ENCODE measurements at places on chromosomes 6 and 20.
A peak's percentile ranks its signal among the peaks of the same experiment; 100 is the strongest.

GRCh38 chr6:3218266-3218665, 9.2 kb downstream of the TUBB2B start:
- no peak for DNase-seq

DNA sequence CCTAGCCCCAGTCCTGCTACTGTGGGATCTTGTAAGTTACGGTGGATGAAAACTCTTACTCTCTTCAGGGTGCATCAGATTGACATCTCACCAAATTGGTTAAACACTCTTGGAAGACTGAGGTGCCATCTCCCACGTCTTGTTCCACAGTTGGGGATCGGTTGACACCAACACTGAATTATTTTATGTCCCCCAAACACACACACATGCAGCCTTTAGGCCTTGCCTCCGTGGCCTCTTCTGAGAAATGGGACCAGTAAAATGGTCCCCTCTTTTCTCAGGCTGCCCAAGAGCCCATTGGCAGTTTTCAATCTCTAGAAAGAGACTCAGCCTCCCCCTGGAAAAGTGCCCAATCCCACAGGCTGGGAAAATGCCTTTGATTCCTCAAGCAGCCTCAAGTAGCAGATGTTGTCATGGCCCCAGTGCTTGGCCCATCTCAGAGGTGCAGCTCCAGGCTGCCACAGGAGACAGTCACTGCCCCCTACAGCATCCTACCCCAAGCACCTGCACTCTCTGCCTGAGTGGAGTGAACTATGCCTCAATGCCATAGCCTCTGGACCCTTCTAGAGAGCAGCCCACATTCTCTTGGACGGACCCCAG, 163.9 kb downstream of the ANKRD60 start:
- no peak for DNase-seq

- no peak for DNase-seq
These were observed 10.3 kb upstream of the RNF24 start for GRCh38 chr20:4025679-4026078.

DNA sequence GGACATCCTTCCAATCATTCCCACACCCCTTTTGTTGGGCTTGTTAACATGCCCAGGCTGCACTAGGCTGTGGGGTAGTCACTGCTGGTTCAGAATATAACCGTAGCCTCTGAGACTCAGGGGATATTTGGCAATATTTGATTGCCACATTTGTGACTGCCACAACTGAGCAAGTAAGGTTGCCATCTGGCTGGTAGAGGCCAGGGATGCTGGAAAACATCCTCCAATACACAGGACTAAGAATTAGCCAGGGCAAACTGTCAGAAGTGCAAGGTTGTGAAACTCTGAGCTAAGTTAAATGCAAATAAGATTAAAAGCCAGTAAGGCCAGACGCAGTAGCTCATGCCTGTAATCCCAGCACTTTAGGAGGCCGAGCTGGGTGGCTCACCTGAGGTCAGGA, 112.0 kb downstream of the ZMYND8 start:
- no peak for DNase-seq

DNA sequence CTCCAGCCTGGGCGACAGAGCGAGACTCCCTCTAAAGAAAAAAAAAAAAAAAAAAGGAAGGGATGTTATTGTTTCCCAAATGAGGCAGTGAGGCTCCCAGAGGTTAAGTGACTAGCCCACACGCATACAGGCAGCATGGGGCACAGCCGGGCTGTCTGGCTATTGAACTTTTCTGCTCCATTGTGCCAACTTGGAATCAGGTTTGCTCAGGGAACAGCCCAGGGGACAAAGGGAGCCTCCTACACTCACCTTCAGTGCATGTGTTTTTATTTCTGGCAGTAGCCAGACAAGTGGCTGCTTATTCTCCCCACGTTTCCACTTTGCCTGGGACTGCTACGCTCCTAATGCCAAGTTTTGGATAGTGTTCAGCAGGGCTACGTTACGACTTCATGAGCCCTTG, 10.7 kb downstream of the ETV7 start:
- DNase-seq = no peak

DNA sequence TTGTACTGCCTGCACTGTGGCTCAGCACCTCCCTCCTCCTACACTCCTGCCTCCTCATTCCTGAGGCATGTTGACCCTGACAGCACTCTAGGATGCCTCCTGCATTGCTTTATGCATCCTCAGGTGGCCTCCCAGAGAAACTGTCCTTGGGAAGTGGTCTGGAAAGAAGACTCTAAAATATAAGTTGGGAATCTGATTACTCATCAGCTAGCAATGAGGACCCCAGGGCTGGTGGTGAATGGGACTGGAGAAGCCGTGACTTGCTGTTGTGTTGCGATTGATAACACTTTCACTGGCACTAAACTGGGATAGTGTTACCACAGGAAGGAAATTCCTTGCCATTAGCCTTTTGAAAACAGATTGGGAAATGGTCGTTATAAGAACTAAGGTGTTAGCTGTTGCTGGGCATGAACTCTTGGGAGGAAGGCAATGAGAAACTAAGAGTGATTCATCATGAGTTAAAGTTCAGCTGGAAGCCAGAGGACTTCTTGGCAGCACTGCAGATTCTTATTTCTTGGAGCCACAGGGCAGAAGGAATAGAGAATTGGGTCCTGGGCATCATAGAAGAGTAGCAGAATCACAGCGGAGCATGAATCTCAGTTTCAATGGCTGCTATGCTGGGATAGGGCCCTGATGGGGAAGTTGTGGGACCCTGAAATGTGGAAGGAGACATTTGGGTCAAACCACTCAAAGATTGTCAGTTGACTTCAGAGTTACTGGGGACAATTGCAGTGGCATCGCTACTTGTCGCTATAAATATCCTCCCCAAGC, 10.1 kb upstream of the SIRPD start:
- no peak for DNase-seq

- no peak for DNase-seq
These were observed 6.6 kb upstream of the SAMHD1 start for GRCh38 chr20:36957875-36958667.

DNA sequence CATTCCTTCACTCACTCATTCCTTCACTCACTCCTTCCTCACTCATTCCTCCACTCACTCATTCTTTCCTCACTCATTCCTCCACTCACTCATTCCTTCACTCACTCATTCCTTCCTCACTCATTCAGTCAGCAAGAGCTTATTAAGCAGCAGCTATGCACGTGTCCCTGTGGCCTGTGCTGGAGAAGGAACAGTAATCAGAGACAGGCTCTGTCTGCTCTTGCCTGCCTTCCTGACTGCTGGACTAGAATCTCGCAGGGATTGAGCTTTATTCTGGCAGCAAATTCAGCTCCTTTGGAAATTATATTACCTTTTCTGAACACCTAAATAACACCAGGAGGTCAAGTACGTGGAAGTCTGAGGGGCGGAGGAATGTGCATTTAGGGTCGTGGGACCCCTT, 138.9 kb upstream of the AGPAT4 start:
- DNase-seq = no peak

DNA sequence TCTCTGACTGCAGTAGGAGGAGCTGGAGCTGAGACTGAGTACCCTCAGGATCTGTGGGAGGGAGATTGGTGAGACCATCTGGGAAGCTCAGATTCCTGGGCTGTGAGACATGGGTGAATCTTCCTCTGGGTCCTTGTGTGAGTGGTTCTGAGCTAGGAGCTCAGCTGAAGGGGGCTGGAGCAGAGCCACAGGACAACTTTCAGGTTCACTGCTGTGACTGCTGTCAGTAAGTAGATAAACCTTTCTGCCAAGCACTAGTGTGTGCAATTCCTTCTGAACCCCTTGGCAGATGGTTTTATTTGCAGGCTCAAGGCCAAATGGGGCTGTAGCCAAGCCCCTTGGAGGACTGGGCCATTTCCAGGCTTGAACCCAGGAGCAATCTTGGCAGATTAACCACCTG, 49.6 kb upstream of the SNAP91 start:
- no peak for DNase-seq

- DNase-seq = no peak
These were observed 45.3 kb downstream of the SLC52A3 start for GRCh38 chr20:722822-723644.

GRCh38 chr6:19370831-19371230, 466.3 kb upstream of the ID4 start:
- DNase-seq = no peak

DNA sequence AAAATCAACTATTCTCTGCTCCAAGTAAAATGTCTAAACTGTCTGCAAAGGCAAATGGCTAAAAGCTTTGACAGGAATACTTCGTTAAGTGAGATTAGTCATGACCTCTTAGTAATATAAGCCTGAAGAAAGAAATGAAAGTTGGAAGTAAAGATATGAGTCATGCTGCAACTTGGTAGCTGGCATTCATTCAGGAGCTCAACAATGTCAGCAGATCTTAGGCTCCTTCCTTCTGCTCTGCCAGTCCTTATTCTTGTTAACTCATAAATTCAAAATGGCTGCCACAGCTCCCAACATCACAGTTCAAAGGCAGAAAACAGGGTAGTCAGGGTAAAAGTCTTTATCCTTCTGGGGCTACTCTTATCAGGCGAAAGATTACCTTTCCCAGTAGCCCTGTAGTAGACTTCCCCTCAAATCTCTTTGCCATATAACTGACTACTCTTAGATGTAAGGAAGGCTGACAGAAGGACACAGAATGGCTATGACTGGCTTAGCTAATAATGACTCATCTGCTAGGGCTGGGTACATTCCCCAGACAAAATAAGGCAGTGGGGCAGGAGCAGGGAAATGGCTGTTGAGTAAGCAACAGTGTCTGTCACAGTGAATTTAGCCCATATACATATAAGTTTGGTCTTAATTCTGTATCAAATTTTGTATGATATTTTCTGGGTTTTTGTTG, 24.4 kb upstream of the C6orf62 start:
- no peak for DNase-seq

- no peak for DNase-seq
These were observed 28.4 kb downstream of the TFEB start for GRCh38 chr6:41706876-41707564.

- DNase-seq = no peak
These were observed 288.4 kb upstream of the SASH1 start for GRCh38 chr6:148054219-148054618.

DNA sequence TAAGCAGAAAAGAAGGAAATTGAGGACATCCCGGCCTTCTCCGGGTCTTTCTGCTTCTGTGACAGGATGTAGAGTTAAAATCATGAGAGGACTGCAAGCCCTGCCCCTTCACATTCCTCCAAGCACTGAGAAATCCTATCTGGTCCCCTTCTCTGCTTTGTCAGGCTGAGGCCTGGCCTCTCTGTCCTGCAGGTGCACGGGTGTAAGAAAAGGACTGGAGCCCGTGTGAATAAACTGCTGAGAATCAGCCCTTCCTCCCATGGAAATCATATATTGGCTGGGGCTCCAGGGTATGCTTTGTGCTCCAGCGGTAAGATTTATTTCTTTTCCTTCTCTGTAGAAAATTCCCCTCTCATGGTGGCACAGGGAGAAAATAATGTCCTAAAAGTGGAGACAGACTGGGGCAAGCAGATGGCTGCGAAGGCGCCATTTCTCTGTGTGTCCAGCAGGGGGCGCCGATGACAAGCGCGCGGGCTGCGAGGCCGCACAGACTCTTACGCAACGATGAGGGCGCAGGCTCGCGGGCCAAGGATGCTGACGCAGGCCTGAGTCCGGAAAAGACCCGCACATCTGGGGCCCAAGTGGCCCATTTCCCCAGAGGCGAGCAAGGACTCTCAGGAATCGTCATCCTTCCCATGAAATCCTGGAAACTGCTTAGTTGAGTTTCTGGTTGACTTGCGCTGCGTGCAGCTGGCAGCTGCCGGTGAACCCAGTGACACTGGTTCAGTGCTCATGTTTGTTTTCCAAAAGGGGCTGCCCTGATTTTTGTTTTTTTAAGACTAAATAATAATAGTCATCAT, 258.6 kb downstream of the ADGB start:
- peak; percentile 65 for DNase-seq

GRCh38 chr6:3819161-3820110, 29.7 kb upstream of the FAM50B start:
- DNase-seq = no peak
